Adipose tissue (tissue), 3 donors: ENCODE measurements at places on chromosomes 13 and 19. TPM values are rescaled to one million over a fixed set of nuclear protein-coding genes. Genes with fewer than 3 reads are reported as not detected.

BRME1 gene
- 3.7 TPM for polyA plus RNA-seq

PSG6 gene
- not detected for polyA plus RNA-seq

SWSAP1 gene
- polyA plus RNA-seq, result 1.4 TPM

CEACAM21 gene
- polyA plus RNA-seq, result 0.95 TPM

ZNF492 gene
- polyA plus RNA-seq, result 0.22 TPM

INSL3 gene
- 0.33 TPM for polyA plus RNA-seq
